Skeletal muscle cell (primary cell): ENCODE measurements at places on chromosomes 3 and 15.

GRCh38 chr15:54307926-54308325 lies 329.7 kb downstream of the UNC13C start:
- no peak for DNase-seq

GRCh38 chr15:68620721-68621527 lies 42.1 kb downstream of the CORO2B start:
- DNase-seq, result peak; percentile 97

GRCh38 chr3:10142707-10143560 lies 1.4 kb downstream of the VHL start:
- no peak for DNase-seq

DNA sequence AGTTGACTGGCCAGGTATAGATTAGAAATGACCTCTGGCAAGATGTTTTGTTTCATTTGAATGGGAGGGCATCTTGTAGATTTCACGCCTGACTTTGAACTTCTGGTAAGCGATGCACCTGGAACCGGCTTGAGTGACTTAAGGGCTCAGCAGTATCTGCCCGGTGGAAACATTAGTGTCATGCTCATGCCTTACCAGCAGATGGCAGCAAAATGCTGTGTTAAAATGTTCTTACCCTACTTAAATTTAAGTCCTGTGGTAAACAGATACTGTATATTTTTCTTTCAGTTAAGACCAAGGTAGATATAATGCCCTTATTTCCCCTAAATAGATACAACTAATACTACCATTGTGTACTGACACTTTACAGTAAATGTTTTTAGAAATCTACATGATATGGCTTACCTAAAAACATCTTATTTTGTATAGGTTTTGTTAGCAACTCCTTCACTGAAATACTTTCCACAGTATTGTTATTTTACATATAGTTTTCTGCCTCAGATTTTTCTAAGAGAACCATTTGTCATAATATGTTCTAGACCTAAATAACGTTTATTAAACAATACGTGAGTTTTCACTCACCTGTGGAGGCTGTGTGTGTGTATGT lies 25.5 kb downstream of the ASB7 start:
- DNase-seq, result peak; percentile 38

DNA sequence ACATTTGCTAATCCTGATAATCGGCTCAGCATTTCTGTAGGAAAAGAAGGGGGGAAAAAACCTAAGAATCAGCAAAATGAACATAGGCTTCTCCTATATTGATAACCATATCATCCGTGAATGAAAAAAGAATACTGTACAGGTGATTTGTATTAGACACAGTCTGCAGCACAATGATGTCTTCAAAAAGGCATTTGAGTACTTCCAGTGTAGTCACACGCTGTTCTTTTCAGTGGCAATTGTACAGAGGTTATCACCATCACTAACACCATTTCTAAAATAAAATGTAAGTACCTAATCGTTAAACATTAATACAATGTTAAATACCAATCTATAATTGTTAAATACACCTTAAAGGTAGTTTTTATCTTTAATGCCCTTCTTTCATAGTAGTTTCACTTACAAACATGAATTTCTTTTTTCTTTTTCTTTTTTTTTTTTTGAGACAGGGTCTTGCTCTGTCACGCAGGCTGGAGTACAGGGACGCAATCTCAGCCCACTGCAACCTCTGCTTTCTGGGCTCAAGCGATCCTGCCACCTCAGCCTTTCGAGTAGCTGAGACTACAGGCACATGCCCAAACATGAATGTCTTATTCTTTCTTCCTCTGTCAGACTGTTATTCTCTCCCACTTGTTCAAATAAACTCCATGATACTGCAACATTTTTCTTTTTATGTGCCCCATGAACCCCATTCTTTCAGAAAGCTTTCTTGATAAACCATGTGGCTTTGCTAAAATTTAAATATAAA lies 18.4 kb downstream of the GOLGB1 start:
- no peak for DNase-seq

DNA sequence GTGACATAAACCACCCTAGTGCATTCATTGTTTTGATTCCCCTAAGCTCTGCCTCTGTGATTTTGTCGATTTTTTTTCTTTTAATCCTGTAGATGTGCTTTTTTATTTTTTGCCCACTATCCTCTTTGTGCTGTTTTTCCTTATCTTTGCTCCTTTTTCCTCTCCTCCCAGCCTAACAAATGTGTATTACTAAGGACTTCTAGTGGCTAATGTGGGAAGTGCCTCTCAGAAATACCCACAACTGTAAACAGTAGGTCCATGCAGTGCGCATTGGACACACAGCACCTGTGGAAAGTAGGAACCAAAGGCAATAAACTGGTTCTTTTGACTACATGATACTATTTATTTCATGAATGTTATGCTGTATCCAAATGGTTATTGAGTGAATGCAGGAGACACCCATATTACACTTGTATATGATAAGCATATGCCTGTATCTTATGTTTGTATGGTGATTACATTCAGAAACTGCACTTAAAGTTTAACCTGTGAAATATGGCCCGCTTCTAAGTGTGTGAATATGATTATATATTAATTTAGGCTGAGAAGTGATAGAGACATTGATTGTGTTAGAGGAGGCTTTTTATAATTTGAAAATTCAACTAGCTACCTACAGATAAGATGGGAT lies 147.8 kb downstream of the PLCL2 start:
- DNase-seq, result no peak

DNA sequence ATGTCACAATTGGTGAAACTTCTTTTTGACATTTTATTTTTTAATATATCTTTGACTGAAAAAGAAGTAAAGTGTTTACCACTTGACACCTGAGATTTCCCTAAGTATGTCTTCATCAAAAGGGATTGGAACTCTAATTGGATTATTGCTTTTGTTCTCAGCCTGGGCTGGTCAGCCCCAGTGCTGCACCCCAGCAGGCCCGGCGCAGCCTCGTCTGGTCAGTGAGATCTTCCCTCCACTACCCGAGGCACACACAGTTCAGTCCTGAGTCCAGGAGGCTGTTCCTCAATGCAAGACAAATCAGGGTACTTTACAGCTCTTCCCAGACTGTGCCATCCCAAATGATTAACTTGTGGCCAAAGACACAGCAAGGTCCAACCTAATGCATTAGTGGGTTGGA lies 146.9 kb upstream of the SEMA6D start:
- no peak for DNase-seq

- DNase-seq, result no peak
These were observed 330.1 kb downstream of the ARPP21 start for GRCh38 chr3:35969406-35969805.

DNA sequence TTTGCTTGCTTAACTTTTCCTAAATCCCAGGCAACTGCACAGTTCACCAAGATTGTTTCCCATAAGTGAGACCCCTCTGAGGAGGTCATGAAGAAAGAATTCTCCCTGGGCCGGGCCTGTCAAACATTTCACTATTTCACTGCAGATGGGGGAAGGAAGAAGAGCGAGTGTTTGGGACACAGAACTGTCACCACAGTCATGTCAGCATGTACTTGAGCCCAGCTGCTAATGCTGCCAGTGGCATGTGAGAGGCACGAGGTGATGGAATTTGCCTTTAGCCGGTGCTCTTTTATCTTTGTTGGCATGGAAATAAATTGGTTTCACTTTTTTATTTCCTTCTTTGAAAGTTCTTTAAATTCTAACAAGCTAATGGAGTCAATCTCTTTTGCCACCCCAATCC lies 277.9 kb upstream of the GADL1 start:
- no peak for DNase-seq

DNA sequence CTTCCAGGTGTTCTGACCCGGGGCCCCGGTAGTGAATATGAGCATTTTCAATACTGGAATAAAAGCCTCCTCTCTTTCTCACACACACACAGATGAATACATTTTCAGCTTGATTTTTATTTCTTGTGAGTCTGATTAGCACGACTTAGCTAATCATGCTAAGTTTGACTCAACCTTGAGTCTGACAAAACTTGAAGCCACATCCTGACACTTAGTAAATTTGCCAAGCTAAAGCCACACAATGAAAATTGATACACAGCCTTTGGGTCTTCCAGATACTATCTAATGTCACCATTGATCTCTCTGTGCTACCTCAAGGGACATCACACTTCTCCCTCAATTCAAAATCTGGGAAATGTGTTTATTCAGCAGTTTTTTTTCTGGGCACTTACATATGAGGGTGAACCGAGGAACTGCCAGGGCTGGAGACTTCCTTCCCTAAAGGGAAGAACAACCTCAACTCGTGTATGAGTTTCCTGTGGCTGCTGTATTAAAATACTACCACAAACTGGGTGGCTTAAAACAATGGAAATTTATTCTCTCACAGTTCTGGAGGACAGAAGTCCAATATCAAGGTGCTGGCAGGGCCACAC lies 18.6 kb downstream of the TMEM266 start:
- no peak for DNase-seq

GRCh38 chr3:171654809-171655208 lies 155.5 kb downstream of the PLD1 start:
- peak; percentile 48 for DNase-seq

- DNase-seq, result no peak
These were observed 69.5 kb downstream of the CCDC54 start for GRCh38 chr3:107446706-107447105.
